ENCODE measurements at places on chromosomes 11 and 22.

DNA sequence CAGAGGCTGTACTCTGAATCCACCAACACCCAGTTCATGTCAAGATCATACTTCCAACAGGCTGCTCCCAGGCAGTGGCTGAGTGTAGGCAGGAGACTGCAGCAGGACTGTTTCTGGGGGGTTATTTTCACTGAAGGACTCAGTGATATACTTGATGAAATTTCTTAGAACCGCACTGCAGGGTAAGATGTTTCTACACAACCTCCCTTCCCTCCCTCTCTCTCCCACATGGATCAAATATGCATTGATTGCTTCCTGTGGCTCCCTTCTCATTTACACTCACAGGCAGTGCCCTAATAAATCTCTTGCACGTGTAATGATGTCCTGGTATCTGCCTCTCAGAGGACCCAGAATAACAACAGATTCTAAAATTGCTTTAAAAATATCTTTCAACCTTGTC lies 251.3 kb upstream of the CCDC179 start:
- DNase-seq = no peak

DNA sequence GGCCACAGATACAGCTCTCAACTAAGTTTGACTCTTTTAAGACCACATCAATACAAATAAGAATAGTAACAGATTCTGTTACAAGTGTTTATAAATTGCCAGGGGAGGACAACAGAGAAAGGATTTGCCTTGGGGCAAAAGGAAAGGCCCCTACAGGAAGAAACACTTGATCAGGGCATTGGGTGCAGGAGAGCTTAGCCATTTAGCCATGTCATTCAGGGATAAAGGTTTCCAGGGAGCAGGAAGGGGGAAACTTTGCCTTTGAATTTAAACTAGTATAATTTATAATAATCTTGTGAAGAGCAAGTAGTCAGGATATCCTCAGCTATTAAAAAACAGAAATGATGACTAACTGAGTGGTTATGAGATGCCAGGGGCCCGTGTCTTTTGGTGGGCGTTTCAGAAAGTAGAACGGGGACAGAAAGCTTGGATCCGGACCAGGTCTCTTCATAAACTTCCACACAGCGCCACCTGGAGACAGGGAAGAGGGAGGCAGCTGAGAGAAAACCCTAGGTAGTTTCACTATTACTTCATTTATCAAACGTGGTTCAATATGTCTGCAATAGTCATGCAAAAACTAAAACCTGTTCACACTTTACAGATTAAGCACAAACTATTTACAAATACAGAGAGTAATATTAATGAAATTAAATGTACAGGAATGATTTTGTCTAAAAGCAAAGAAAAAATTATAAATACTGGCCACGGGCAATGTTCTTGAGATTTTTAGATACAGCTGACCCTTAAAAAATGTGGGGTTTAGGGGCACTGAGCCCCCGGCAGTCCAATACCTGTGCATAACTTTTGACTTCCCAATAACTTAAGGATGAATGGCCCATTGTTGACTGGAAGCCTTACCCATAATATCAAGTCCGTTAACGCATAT lies 11.0 kb upstream of the SLC5A4 start:
- DNase-seq = peak; percentile 46

DNA sequence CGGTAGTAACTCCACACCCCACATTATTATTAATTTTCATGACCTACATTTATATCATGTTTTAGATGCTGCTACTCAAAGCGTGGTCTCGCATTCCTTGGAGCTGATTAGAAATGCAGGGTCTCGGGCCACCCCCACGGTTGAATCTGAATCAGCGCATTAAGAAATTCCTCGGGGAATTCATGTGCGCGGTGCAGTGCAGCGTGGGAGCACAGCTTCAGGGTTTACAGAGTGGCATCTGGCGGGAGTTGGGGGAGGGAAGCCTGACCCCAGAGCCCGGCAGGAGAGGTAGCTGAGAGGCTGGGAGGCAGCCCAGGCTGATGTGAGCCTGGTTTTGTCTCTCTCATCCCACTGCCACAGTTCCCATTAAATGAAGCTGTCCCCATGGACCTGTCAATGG lies 48.1 kb upstream of the DAGLA start:
- DNase-seq = no peak

DNA sequence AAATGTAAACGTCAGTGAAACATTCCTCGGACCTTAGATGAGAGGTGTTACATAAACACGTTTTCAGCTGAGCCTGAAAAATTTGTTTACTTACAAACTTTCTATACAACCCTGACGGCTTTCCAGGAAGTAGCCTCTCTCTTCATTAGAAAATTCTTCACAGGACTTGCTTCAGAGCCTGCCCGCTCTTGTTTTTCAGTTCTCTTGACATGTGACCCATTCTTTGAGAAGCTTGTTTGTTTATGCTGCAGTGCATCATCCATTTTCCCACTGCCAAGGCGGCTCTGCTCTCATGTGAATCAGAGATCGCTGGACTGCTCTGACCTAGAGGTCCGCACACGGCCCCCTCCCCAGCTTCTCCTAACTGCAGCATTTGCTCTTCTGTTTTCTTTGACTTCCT lies 47.9 kb upstream of the ARHGAP42 start:
- DNase-seq = no peak

GRCh38 chr11:26944866-26945664 lies 48.8 kb upstream of the FIBIN start:
- no peak for DNase-seq

GRCh38 chr11:103980108-103980507 lies 56.3 kb upstream of the DDI1 start:
- no peak for DNase-seq

- no peak for DNase-seq
Observed at GRCh38 chr22:45426387-45426786, 12.9 kb downstream of the RIBC2 start.

- no peak for DNase-seq
Observed at GRCh38 chr22:39518996-39519680, 1.2 kb upstream of the ATF4 start.

DNA sequence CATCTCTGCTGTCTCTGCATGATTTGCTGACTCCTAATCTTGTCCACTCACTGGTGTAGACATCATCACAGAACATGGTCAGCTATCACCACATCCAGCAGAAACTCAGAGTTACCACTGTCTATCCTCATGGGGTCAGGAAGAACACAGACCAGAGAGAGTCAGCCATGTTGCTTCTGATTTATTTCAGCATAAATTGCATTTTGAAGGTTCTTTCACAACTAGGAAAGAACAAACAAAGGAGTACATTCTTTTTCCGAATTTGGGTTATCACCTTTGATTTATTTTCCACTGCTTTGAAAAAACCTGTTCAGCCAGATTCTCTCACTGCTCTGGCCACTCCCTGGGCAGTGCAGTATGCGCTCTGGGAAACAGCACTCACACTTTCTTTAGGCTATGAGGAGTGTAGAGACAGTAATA lies 172.0 kb upstream of the MTMR2 start:
- no peak for DNase-seq

GRCh38 chr22:39457556-39458443 lies 988 bp downstream of the MGAT3 start:
- peak; percentile 68 for DNase-seq

DNA sequence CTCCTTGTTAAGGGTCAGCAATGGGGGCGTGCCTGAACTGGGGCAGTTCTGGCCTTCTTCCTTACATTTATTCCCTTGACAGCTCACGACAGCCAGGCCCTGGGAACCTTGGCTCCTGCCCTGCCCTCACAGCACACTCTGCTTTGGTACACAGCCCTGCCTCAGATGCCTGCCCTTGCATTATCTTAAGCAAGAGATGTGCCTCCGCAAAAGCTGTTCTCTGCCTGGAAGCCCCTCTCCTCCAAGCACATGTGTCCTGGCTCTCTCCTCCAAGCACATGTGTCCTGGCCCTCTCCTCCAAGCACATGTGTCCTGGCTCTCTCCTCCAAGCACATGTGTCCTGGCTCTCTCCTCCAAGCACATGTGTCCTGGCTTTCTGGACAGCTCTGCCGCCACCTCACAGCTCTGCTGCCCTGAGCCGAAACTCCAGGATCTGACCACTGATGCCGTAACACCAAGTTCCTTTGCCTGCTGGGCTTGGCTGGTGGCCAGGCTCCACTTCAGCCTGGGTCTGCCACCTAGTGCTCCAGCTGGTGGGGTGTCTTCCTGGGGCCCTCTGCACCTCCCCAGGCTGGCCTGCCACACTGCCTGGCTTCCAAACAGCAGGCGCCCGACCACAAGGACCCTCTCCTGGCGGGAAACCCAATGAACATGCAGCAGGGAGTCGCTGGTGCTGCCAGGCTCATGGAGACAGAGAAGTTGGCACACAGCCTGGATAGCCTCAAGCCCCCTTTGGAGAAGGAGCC lies 53.0 kb downstream of the SCUBE1 start:
- DNase-seq = no peak

GRCh38 chr11:76854709-76855108 lies 6.0 kb upstream of the ACER3 start:
- DNase-seq = no peak

DNA sequence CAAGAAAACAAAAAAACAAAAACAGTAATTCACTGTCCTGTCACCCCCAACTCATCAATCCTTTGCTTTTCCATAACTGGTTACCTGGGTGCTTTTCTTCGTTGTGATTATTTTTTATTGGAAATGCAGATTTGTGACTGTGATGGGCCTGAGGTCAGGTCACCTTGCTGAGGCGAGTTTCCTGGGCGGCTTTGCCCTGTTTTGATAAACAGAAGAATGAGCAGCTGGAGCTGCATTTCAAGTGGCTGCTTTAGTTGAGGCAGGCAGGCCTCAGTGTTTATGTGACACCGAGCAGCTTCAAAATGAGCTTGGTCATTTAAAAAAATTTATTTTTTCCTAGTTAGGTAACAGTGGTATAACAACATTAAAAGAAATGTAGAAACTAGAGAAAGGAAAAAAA lies 22.2 kb downstream of the PTPRJ start:
- DNase-seq = no peak

DNA sequence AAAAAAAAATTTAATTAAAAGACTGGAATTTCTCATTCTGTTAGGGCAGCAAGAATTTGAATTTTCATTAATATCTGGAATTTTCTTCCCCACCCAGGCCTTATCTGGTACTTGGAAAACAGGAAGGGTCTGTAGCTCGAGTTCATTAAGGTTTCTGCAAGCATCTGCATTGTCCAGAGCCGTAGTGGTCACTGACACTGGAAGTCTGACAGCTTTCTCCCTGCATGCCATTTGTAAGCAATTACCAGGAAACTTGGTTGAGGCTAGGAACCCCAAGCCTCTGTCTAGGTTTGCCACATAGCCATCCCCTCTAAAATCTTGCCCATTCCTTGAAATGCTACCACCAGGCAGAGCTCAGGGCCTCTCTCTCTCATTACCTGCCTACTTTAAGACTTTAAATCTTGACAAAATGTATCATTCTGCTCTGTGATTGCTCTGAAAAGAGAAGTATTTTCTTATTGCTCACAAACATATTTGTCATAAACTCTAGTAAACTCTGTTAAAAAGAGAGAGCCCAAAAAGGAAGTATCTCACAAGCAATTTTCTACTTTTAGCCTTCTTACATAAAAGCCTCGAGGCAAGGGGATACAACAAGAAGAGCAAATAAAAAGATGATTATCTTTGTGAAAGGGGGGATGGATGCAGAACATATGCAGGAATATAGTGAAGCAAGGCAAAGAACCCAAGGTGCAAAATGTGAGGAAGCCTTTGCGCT lies 5.5 kb upstream of the PGM2L1 start:
- DNase-seq = no peak

Measured in GM12891 (cell line).